ENCODE measurements at places on chromosomes 11 and 22. TPM values are rescaled to one million over a fixed set of nuclear protein-coding genes. Genes with fewer than 3 reads are reported as not detected.

DNA sequence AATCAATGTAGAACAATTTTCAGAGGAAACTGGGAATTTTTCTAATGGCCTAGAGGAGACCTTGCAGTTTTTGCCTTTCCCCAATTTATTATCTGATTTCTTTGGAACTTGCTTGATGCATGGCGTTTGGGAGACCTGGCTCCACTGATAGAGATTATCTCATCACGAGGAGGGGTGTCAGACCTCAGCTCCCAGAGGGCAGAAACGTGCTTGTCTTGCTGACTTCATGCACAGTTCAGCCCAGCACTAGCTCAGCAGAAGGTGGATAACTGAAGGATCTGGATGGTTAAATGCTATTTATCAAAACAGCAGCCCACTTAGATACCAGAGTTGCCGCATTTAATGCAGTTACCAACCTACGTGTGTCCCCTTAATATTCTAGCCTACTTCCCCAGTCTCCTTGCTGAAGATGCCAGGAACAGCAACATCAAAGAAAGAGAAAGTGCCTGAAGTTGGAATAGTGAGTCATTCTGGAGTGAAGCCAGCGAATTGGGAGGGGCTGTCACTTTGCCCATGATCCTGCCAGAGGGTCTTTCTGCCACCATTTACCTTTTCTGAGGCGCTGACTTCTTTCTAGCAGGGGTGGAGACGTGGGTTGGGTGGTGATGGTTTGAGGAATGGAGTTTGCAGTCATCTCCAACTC lies 133.5 kb upstream of the CADM1 start:
- H3K4me3 ChIP-seq, result no peak overlapping the region
- no peaks in the 10 kb centered on the region for H3K4me1 ChIP-seq
- no peaks in the 10 kb centered on the region for H3K36me3 ChIP-seq
- H3K27me3 ChIP-seq, result no peaks in the 10 kb centered on the region
- no peak for DNase-seq

GRCh38 chr11:67307545-67308001 lies 4.2 kb downstream of the SSH3 start:
- peaks cover 21% of the 10 kb centered on the region for H3K4me1 ChIP-seq
- no peak overlapping the region for H3K4me3 ChIP-seq
- no peak overlapping the region for H3K27ac ChIP-seq
- peaks cover 2% of the 10 kb centered on the region for H3K36me3 ChIP-seq
- DNase-seq, result no peak

GRCh38 chr11:47396049-47396320 lies 12.4 kb upstream of the SLC39A13 start:
- DNase-seq, result no peak
- H3K36me3 ChIP-seq, result no peaks in the 10 kb centered on the region
- H3K27me3 ChIP-seq, result no peaks in the 10 kb centered on the region

- no peaks in the 10 kb centered on the region for H3K4me1 ChIP-seq
- DNase-seq, result no peak
- H3K36me3 ChIP-seq, result no peaks in the 10 kb centered on the region
Observed at GRCh38 chr11:132430429-132431062, 1060.1 kb downstream of the NTM start.

GRCh38 chr11:18527512-18527911 lies 770 bp upstream of the TSG101 start:
- peak overlapping the region; percentile 100 for H3K27ac ChIP-seq
- H3K4me3 ChIP-seq, result peak overlapping the region; percentile 100
- H3K4me1 ChIP-seq, result peaks cover 39% of the 10 kb centered on the region
- H3K36me3 ChIP-seq, result peaks cover 5% of the 10 kb centered on the region
- no peak for DNase-seq
- H3K27me3 ChIP-seq, result no peaks in the 10 kb centered on the region

DNA sequence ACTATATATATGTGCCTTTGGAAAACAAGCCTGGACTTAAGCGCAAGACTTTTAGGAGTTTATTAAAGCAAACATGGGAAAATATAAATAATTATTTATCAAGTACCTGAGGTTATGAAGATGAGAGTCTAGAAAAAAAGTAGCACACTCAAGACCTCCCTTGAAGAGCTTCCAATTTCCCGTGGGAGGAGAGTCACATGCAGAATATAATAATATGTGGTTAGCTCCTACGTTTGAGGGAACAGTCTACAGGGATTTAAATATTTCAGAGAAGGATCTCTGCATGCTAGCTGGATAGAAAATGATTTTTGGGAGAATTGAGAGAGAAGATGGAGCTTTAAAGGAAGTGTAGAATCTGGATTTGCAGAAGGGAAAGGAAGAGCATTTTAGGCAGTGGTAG lies 183.8 kb downstream of the SWAP70 start:
- no peak overlapping the region for H3K4me3 ChIP-seq
- H3K27me3 ChIP-seq, result no peaks in the 10 kb centered on the region
- H3K36me3 ChIP-seq, result peaks cover 6% of the 10 kb centered on the region
- H3K4me1 ChIP-seq, result peaks cover 9% of the 10 kb centered on the region
- DNase-seq, result no peak

DNA sequence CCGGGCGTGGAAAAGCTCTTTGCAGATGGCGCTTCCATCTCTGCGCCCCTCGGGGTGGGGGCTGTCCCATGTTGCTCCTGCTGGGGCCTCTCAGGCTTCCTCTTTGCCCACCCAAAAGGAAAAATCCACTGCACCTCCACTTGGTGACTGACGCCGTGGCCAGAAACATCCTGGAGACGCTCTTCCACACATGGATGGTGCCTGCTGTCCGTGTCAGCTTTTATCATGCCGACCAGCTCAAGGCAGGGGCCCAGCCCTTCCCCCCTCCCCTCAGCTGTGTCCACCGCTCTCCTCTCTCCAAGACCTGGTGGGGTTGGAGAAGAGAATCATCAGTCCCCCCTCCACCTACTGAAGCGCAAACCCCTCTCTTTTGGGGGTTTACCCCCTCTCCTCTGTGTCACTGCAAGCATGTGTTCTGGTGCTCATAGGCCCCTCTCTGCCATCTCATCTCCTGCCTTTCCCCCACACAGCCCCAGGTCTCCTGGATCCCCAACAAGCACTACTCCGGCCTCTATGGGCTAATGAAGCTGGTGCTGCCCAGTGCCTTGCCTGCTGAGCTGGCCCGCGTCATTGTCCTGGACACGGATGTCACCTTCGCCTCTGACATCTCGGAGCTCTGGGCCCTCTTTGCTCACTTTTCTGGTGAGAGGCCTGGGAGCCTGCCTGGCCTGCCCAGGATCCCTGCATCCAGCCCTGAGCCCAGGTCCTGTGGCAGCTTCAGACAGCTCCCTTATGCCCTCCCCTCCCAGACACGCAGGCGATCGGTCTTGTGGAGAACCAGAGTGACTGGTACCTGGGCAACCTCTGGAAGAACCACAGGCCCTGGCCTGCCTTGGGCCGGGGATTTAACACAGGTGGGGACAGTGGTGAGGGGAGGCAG lies 1.8 kb downstream of the LARGE2 start:
- peaks cover 19% of the 10 kb centered on the region for H3K4me1 ChIP-seq
- H3K27me3 ChIP-seq, result peaks cover 11% of the 10 kb centered on the region
- H3K27ac ChIP-seq, result no peak overlapping the region
- peak; percentile 6 for DNase-seq

- no peak for DNase-seq
- H3K4me1 ChIP-seq, result no peaks in the 10 kb centered on the region
- no peaks in the 10 kb centered on the region for H3K27me3 ChIP-seq
- no peak overlapping the region for H3K4me3 ChIP-seq
- no peak overlapping the region for H3K27ac ChIP-seq
Observed at GRCh38 chr11:106765469-106766258, 252.6 kb downstream of the GUCY1A2 start.

DNA sequence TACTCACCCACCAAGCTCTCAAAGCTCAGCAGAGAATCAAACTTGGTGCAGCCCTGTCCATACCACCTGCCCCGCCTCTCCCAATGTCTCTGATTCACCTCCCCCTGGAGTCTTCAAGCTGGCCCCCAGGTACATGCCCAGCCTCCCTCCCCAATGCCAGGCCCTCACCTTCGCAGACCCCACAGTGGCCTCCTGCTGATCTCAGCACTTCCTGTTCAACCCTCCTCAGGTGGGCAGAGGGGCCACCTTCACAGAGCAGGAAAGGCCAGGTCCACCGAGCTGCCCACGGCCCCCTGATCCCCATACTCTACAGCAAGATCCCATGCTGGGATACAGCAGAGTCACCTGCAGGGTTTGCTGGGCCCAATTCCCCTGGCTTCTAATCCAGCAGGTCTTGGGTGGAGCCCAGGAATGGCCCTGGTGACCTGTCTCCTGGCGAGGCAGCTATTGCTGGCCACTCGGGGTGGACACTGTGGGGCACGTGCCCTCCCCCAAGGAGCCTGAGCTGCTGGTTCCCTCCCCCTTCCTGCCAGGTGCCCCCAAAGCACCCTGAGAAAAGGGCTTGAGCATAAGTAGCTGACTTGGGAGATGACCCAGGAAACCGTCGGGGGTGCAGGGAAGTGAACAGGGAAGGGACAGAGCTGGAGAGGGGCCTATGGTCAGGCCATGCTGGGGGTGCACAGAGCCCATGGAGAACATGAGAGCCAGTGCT lies 150.7 kb downstream of the BRD1 start:
- H3K4me1 ChIP-seq, result peaks cover under 1% of the 10 kb centered on the region
- H3K27ac ChIP-seq, result no peak overlapping the region
- H3K27me3 ChIP-seq, result peaks cover 11% of the 10 kb centered on the region
- no peak overlapping the region for H3K4me3 ChIP-seq
- DNase-seq, result no peak

DNA sequence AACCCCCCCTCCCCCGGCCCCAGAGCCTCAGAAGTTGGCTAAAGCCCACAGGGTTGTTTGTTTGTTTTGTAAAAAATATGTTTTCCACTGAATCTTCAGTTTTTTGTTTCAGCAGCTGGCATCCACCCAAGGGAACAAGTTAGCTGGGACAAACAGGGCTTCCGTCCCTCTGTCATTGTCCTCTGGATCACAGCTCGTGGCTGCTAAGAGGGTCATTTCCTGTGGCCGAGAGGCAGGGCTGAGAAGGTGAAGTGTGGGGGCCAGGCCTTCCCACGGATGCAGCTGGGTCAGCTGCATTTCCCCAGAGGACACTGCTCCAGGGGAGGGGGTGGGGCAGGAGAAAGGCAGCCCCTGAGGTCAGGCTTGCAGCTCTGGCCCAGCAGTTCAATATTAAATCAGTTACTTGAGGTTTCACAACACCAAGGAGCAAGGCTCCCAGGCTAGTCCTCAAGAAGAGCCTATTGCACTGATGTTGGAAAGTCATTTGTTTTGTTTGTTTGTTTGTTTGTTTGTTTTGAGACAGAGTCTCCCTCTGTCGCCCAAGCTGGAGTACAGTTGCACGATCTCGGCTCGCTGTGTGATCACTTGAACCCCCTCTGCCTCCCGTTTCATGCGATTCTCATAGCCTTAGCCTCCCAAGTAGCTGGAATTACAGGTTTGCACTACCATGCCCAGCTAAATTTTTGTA lies 34.4 kb upstream of the SMTN start:
- no peaks in the 10 kb centered on the region for H3K36me3 ChIP-seq
- peaks cover 2% of the 10 kb centered on the region for H3K27me3 ChIP-seq
- H3K4me3 ChIP-seq, result no peak overlapping the region
- H3K27ac ChIP-seq, result no peak overlapping the region
- H3K4me1 ChIP-seq, result no peaks in the 10 kb centered on the region

DNA sequence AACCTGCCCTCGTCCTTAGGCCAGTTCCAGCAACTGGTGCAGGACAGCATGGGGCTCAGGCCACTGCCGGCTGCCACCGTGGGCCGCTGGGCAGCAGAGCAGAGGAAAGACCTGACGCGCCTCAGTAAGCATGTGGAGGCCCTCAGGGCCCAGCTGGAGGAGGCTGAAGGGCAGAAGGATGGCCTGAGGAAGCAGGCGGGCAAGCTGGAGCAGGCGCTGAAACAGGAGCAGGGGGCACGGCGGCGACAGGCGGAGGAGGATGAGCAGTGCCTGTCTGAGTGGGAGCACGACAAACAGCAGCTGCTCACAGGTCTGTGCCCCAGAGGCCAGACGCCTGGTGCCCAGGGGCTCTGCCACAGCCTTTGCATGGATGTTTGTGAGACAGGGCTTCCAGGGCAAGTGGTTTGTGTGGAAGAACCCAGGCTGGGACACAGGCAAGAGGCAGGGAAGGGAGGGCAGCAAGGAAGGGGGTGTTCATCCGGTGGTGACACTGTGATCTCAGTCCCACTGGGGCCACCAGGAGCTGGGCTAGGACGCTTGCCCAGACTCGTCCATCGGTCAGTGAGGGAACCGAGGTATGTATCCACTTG lies 13.9 kb downstream of the CCDC157 start:
- DNase-seq, result no peak
- no peak overlapping the region for H3K27ac ChIP-seq
- no peaks in the 10 kb centered on the region for H3K36me3 ChIP-seq

DNA sequence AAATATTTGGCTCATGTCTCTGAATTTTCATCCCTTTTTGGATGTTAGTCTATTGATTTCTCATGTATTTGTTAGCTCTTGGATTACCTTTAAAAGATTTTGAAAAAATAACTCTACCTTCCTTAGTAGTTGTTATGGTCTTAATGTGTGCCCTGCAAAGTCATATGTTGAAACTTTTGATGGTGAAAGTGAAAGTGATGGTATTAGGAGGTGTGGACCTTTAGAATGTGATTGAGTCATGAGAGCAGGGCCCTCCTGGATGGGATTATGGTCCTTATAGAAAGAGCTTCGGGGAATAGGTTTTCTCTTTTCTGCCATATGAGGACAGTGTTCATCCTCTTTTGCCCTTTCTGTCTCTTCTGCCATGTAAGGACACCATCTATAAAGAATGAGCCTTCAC lies 33.6 kb upstream of the MPPED2 start:
- no peak for DNase-seq
- H3K4me3 ChIP-seq, result no peak overlapping the region
- no peaks in the 10 kb centered on the region for H3K27me3 ChIP-seq

DNA sequence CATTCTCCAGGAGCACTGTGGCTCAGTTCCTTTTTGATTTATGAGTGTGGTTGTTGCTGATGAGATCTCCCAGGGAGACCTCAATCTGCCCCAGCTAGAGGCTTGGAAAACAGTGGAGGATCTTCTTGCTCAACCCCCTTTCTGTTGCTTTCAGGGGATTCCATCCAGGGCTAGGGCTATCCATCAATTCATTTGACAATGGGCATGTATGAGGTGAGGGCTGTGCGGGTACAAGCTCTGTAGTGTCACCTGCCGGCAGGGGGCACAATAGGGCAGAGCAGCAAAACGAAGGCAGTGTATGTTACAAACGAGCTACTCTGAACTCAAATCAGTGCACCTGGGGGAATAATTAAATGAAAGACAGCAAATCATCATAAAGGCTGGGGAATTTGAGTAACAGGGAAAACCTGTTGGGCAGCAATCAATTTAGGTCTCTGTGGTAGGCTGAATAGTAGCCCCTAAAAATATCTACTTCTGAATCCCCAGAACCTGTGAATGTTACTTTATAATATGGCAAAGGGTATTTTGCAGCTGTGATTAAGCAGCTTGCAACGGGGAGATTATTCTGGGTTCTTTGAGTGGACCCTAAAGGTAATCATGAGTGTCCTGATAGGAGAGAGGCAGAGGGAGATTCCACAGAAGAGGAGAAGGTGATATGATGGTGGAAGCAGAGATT lies 170.3 kb upstream of the ZBED5 start:
- DNase-seq, result peak; percentile 83
- no peaks in the 10 kb centered on the region for H3K27me3 ChIP-seq
- no peaks in the 10 kb centered on the region for H3K4me1 ChIP-seq
- H3K4me3 ChIP-seq, result no peak overlapping the region
- no peak overlapping the region for H3K27ac ChIP-seq

- H3K36me3 ChIP-seq, result no peaks in the 10 kb centered on the region
- peaks cover 7% of the 10 kb centered on the region for H3K4me1 ChIP-seq
- H3K4me3 ChIP-seq, result no peak overlapping the region
- DNase-seq, result no peak
- peaks cover 8% of the 10 kb centered on the region for H3K27me3 ChIP-seq
Observed at GRCh38 chr11:65907878-65908277, 7.7 kb upstream of the FOSL1 start.

The TBX10 gene
- total RNA-seq, result not detected

The GLB1L3 gene
- total RNA-seq, result 7.1 TPM

The PHOX2A gene
- not detected for total RNA-seq

The TTC36 gene
- not detected for total RNA-seq

The GRM5 gene
- total RNA-seq, result not detected

The LIN7C gene
- total RNA-seq, result 28.7 TPM

The SCN4B gene
- total RNA-seq, result 0.22 TPM

The CRYAB gene
- total RNA-seq, result not detected

The HBG2 gene
- total RNA-seq, result not detected
